ENCODE measurements at places on chromosomes 3 and 15.

GRCh38 chr3:24067483-24067882 is 122.4 kb downstream of the NR1D2 start:
- DNase-seq: no peak

- no peak for DNase-seq
Measured at GRCh38 chr3:124557-125179, 71.9 kb upstream of the CHL1 start.

GRCh38 chr3:118269537-118270125 is 765.0 kb downstream of the IGSF11 start:
- no peak for DNase-seq

DNA sequence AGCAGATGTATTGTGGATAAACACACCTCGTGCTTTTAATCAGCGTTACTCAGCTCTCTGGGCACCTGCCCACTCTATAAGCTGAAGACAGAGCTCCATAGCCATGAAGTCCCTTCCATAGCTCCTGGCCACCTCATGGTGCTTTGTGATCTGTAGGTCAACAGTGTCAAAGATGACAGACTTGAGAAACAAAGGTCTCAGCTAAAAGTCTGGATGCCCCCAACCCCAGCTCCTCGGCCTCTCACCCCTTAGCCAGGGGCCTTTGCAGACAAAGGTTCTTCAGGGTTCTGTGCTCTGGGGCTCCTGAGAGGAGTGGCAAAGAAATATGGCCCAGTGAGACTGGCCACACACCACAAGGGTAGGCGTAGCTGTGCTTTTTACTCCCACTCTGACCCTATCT is 168.6 kb downstream of the KLF13 start:
- DNase-seq: no peak

DNA sequence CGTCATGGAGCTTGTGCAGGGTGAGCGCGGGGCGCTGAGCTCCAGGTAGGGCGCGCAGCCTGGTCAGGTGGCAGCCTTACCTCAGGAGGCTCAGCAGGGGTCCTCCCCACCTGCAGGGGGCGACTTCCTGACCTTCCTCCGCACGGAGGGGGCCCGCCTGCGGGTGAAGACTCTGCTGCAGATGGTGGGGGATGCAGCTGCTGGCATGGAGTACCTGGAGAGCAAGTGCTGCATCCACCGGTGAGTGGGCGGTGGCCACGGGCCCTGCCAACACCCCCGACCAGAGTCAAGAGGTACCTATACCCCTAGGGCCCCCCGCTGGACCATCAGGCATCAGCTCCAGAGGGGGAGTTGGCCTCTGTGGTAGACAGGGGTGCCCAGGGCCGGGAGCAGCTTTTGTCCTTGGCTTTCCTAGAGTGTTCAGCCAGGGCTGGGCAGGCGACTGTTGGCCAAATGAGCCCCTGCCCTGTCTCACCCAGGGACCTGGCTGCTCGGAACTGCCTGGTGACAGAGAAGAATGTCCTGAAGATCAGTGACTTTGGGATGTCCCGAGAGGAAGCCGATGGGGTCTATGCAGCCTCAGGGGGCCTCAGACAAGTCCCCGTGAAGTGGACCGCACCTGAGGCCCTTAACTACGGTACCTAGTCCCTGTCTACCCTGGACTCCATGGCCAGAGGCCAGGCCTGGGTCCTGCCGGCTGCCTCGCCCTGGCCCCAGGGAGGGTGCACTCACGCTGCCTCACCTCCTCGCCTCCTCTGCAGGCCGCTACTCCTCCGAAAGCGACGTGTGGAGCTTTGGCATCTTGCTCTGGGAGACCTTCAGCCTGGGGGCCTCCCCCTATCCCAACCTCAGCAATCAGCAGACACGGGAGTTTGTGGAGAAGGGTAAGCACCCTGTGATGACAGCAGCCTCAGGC is 9.1 kb downstream of the FES start:
- no peak for DNase-seq

DNA sequence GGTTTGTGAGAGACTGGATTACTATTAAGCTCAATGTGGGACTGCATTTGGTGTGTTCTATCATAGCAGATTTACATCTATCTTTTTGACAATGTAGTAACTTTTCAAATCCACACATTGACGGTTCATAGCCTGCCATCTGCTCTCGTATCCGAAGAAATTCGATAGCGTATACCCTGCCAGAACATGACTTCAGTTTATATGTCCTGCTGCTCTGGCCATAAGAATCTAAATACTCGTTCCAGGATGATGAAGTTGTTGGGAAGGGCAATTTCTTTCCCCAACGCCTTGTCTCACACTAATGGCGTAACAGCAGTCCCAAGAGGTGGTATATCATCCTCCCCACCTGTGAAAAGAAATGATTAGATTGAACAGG is 180.0 kb downstream of the LSAMP start:
- no peak for DNase-seq

DNA sequence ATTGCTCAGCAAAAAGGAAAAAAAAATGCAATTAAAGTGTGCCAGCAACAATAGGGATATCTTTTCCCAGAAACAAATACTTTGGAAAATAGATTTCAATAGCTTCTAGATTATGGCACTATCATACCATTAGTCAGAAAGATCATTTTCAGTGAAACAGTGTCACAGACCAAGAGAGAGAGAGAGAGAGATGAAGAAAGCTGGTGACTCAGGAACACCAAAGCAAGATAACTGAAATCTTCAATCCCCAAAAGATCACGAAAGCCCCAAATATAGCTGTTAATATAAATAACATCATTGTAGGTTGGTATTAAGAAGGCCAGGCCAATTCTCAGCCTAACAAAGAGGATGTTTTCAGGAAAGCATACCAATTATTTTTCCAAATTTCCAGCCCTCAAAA is 57.4 kb downstream of the ZIC4 start:
- no peak for DNase-seq

DNA sequence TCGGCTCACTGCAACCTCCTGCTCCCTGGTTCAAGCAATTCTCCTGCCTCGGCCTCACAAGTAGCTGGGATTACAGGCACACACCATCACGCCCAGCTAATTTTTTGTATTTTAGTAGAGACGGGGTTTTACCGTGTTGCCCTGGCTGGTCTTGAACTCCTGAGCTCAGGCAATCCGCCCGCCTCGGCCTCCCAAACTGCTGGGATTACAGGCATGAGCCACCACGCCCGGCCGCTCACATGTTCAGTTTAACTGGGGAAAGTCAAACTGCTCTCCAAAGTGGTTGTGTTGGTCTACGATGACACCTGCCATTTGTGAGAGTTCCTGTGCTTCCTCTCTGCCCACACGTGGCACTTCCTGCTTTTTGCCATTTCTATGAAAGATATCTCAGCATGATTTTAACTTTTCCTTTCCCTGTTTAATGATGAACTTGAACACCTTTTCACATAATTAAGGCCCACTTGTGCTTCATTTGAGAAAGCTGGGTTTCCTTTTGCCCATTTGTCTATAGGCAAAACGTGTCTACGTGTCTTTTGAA is 877 bp upstream of the GP5 start:
- DNase-seq: no peak

- no peak for DNase-seq
Measured at GRCh38 chr3:69181592-69182211, 59.3 kb upstream of the LMOD3 start.

GRCh38 chr3:158532099-158532734 is 38.8 kb upstream of the MLF1 start:
- DNase-seq: no peak

DNA sequence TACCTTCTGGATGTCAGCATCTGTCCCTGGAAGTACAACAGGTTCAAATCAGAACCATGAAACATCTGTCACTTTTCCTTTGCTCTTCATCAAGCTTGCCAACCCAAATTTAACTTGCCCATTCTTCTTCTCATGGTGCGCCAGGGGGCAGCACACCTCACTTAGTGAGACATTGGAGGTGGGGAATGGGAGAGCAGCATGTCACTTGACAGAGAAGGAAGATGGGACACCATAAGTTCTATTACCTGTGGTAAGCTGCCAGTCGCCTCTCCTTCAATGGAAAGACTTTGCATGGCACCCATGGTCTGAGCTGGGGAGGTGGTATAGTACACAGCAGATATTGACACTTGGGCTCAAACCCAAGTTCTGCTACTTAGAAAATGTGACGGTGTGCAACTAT is 2.9 kb downstream of the SCN5A start:
- DNase-seq: no peak

GRCh38 chr15:75732177-75732808 is 19.6 kb upstream of the CSPG4 start:
- DNase-seq: no peak

- DNase-seq: no peak
Measured at GRCh38 chr3:21747966-21748555, 2.9 kb downstream of the ZNF385D start.

DNA sequence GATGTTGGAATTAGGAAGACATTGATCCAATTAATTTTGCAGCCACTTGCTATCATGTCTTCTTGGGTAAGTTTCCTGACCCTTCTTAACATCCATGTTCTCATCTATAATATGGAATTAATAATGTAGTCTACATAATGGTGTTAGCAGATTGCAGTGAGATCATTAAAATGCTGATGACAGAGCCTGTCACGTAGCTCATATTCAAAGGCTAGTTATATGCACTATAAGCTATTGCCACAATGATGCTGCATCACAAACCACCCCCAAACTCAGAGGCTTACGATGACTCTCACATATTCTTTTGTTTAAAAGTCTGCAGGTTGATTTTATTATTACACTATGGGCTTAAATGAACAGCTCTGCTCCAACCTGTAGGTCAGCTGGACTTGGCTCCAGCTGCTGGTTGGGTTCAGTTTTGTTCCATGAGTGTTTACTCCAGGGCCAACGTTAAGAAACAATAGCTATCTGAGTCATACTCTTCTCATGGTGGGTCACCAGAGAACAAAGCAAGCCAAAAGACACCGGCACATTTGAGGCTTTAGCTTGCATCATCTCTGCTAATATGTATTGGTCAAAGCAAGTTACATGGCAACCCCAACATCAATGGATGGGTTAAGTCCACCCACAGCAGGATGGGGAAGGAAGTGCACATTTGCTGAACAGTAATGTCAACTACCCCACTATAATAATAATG is 250.0 kb upstream of the SLCO3A1 start:
- DNase-seq: no peak

DNA sequence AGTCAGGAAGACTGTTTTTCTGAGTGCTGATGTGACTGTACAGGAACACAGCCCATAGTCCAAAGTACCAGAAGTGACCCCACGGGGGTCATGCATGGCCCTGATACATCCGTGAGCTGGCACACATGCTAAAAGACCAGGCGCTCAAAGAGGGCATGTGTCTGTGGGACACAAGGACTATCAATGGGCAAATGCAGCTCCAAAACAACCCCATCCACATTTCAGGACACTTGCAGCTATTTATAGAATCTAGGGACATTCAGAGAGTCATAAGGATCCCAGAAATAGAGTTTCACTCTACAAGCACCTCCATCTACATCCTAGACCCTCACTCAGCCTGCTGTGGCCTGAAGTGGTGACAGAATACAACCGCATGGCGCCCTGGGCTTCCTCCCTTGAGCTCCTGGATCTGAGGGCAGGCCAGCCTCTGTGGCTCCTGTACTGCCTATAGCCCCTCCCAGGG is 17.0 kb downstream of the SLC25A20 start:
- no peak for DNase-seq

DNA sequence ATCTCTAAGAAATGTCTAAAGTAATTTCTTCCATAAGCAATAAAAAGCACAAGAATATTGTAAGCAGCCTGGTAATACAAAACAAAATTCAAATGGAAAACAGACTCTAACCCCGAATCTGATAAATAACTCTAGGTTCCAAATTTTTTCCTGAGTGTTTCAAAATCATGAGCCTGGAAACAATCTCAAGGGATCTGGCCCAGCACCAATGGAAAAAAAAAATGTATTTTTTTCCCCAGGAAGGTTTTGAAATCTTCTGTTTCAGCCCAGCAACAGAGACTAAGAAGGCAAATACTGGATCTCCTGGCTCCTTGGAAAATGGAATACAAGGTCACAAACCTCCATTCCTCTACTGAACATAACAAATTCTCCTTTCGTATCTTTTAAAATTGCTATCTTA is 13.0 kb downstream of the TBC1D2B start:
- no peak for DNase-seq

- DNase-seq: no peak
Measured at GRCh38 chr3:38843898-38844297, 27.9 kb upstream of the SCN10A start.

- no peak for DNase-seq
Measured at GRCh38 chr15:63218100-63218808, 28.8 kb downstream of the RAB8B start.

GRCh38 chr3:49266410-49267095 is 10.5 kb downstream of the C3orf62 start:
- DNase-seq: no peak

DNA sequence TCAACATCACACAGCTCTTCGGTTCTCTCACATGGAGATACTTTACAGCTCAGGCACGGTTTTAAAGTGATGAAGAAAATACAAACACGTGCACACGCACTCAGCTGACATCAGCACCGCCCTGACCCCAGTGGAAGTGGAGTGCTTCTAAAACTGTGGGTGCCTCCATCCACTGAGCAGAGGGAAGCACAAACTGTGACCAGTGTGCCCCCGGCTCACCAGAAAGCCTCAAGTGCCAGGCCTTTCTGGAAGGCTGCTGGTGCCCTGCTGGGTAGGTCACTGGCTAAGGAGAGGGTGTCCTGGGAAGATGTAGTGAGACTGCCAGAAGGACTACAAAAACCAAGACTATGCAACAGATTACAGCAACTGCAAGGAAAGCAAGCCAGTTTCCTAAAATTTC is 78.5 kb downstream of the OCA2 start:
- DNase-seq: no peak

GRCh38 chr3:193196746-193197145 is 44.3 kb upstream of the PLAAT1 start:
- no peak for DNase-seq

DNA sequence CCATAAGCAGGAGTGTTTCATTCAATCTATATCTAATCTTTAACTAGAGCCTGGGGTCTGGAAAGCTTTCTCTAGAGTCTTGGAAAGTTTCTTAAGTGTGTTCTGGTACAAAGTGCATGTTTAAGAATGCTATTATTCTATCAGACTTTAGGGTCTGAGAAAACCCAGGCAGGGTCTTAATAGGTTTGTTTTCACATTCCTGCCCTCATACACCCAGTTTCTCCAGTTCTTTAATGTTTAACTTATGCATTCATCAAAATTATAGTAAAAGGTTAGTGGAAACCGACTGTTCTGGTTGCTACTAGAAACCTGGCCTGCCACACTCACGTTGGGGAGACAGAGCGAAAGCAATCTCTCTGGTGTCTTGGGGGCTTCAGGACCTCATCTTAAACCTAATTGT is 102.9 kb upstream of the WDR72 start:
- DNase-seq: no peak

GRCh38 chr15:74022706-74023470 is 28.4 kb downstream of the PML start:
- no peak for DNase-seq

DNA sequence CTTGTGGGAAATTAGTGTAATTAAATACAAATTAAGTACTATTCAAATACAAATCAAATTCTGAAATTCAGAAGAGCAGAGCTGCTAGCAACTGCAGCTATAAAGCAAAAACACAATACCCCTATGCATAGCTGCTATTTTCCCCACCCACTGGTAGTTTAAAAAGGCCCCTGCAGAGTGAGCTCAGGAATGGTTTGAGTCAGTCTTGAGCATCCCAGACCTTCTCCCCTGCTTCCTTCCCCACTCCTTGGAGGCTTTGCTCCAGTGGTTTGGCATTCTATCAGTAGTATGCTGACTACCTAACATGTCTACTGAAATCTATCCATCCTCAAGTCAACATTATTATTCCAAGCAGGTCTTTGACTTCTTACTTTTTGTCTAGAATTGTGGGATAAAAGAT is 53.0 kb downstream of the EFHB start:
- no peak for DNase-seq

GRCh38 chr3:177424521-177424920 is 227.2 kb upstream of the TBL1XR1 start:
- DNase-seq: no peak

Data from stimulated activated CD8-positive, alpha-beta memory T cell treated with anti-CD3 and anti-CD28 coated beads, Interleukin-7, amount 100 ng/mL, for 1 hour (primary cell).